AG08395 (cell line): ENCODE measurements at places on chromosomes 2 and 18.

- no peak for DNase-seq
Observed at GRCh38 chr2:43934567-43934966, 61.2 kb downstream of the LRPPRC start.

DNA sequence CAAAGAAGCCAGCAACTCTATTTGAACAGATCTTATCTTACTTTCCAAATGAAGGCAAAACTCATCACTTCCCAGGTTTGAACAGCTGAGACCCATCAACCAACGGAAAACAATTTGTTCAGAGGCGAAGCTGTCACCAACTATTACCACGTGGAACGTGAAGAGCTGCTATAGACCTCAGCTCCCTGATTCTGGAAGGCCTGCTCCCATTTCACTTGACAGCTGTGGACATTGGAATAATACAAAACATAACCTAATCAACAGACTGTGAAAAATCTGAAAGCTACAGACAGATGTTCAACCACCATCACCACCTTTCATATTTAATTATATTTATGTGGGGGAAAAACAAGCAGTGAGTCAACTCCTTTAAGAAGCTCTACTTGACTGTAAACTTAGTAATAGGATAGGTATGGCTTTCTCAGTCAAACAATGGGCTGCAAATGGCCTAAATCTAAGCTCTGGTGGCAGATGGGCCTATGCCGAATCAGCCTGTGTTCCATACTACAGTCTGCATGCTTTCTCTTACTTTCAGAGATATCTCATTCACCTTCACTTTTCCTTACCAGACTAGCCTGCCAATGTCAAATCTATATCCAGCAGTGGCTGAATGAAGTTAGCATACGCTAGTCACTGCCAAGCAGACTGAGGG is 896.4 kb downstream of the TDRD15 start:
- no peak for DNase-seq

DNA sequence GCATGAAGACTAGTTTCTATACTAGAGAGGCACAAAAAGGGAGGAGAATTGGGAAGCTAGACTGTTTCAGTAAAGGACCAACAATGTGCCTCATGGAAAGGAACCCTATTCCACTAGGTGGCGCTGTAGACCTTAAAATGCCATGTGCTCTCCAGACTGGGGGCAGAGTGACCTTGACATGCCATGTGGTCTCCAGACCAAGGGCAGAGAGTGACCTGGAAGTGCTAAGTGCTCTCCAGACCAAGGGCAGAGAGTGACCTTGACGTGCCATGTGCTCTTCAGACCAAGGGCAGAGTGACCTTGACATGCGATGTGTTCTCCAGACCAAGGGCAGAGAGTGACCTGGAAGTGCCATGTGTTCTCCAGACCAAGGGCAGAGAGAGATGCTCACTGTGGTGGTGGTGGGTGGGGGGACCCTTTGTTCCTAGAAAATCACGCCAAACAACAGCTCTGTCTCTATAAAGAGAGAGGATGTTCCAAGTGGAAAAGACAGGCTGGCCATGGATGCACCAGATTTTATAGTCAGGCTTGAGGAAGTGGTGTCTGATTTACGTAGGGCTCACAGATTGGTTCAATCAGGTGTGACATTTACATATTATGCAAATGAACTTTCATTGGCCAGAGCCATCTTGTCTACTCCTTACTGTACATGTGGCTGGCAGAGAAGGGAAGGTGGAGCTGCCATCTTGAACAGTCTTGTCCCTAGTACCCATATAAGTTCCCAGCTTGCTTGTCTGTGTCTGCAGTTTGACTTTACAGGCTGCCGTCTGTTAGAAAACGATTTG is 344.0 kb upstream of the DDX18 start:
- DNase-seq = no peak

- no peak for DNase-seq
Observed at GRCh38 chr2:240358821-240359397, 76.6 kb upstream of the GPC1 start.
